ENCODE measurements at places on chromosomes 12 and 14.
A peak's percentile ranks its signal among the peaks of the same experiment; 100 is the strongest.

GRCh38 chr12:95336387-95337067 lies 118.9 kb downstream of the VEZT start:
- DNase-seq = no peak

DNA sequence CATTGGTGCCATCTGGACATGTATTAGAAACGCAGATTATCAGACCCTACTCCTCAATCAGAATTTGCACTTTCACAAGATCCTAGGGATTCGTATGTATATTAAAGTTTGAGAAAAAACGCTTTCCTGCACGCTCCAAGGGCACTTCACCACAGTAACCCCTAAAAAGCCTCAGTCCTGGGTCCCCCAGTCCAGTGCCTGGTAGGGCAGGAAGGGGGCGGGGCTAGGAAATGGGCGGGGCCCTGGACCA lies 369 bp downstream of the DEPDC4 start:
- peak; percentile 94 for DNase-seq

DNA sequence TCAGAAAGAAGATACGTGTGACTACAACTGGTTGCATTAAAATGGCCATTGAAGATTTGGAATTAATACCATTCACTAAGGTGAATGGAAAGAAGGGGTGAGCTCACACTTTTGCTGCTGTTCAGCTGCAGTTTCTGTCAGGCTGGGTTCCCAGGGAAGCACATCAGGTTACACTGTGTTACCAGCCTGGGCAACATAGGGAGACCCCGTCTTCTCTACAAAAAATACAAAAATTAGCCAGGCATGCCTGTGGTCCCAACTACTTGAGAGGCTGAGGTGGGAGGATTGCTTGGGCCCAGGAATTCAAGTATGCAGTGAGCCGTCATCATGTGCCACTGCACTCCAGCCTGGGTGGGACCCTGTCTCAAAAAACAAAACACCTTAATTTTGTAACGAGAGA lies 12.9 kb upstream of the ZCCHC8 start:
- DNase-seq = no peak

DNA sequence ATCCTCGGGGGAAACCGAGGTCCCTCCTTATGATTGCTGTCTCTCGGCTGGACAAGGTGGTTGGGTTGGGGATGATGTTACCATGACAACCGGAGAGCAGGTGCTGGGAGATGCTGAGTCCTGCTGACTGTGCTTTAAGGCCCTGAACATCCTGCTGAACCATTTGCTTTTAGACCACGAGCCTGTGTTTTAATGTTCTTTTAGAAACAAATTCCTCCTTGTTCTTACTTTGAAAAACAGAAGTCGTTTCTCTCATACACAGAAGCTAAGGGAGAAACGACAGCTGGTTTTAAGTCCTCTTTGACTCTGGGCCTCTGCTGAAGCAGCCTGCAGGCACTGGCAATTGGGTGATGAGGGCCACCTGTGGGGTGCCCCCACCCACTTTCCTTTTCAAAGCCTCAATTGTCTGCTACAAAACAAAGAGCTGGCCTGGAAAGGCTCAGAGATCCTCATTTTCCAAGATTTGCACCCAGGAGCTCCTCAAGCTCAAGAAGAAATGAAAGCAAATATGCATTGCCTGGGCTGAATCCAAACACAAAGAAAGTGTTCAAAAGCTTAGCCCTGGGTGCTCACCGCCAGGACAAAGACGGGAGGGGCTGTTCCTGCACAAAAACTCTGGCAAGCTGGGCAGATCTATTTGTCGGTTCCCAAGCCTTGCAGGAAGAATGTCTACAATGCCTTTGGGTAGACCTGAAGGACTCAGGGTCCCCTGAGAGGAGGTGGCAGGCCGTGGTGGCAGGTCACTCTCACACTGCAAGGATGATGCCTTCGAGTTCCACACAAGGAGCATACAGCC lies 90.0 kb upstream of the CLMN start:
- no peak for DNase-seq

DNA sequence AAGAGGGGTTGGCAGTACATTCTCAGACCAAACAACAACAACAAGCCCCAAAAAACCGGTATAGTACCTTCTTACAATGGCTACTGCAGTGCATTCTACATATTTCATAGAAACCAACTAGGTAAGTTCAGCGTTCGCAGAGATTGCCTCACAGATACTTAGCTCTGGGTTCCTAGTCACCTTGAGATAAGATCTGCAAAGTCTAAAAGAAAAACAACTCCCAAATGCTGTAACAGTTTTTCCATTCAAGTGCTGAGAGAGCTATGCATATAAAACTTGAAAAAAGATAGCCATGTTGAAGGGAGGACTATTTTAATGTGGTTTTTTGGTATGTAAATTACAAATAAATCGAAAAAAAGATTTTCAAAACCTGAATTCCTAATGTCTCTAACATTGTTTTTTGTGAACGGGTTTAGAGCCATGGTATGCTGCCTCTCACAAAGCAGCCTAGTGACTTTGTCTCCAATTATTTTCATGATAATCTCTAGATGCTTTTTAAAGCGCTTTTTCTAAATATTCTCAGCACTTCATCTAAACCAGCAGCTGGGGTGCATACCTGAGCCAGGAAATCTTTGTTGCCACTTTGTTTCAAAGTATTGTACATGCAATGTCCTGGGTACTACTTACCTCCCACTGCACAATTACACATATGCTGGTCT lies 56.6 kb upstream of the CRACR2A start:
- DNase-seq = no peak

GRCh38 chr14:83548061-83548839 lies 1981.7 kb upstream of the FLRT2 start:
- DNase-seq = no peak

DNA sequence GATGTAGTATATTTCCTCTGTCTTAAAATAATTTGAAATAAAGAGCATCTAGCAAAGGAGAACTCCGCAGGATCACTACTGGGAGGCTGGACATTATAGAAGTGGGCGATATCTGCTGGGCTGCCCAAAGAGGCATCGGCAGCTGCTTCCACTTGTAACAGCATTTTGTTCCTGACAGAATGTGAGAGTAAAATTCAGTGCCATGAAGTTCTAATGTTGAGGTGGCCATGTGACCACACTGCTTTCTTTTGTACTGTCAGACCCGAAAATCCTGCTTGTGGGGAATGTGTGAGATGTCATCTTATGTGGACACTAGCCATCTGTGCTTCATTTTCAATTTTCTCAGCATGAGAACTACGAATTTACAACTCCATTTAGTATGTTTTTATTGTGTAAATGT lies 151.9 kb downstream of the ACSS3 start:
- DNase-seq = no peak

DNA sequence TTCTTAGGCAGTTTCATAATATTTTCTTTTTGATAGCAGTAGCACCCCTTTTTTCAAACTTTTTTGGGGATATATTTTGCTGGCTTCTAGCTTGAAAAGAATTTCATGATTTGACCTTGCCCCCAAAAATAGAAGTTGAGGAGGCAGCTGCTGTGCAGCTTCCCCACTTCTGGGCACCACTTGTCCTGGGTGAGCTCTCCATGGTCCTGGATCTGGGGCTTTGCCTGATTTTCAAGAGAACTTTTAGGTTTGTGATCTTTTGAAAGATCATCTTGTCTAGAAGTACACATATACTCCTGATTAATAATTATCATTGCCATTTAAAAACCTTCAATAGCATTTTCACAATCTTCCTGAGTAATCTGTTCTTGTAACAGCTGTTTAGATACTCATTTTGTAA lies 271.6 kb downstream of the NPAS3 start:
- DNase-seq = no peak

GRCh38 chr12:3032770-3033538 lies 44.2 kb upstream of the TSPAN9 start:
- DNase-seq = no peak

- DNase-seq = no peak
These were observed 23.7 kb upstream of the PARP11 start for GRCh38 chr12:3896801-3897351.

GRCh38 chr12:89542912-89543592 lies 17.2 kb upstream of the POC1B start:
- DNase-seq = peak; percentile 41

DNA sequence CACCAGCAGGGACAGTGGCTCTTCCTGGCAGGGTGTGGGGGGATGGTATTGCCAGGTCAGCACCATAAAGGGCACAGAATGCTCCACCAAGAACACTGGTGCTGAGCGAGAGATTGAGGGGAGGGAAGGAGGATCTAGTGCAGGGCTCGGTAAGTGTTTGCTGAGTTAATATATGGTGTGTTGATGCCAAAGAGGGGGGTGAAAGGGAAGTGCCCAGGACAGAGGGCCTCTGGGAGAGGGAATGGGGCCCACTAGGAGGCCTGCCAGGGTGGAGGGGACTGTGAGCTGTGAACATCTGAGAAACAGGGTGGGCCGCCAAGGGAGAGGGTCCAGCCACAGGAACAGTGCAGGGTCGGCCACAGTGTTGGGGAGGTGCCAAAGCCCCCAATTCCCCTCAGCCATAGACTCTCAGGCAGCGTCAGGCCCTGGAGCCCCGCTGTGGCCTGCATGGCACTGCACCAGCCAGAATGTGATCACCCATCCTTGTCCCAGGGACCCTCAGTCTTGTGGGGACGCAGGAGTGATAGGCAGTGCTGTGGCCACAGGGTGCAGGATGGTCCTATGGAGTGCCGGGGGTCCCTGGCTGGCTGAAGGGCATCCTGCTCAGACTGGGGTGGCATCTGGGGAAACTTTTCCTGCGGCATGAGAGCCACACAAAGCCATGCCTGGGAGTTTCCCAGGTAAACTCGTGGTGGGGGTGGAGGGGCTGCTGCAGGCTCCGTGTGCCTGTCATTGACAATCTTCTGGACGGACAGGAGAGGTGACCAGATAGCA lies 11.9 kb downstream of the RIN3 start:
- no peak for DNase-seq

GRCh38 chr12:109655578-109655977 lies 58.0 kb upstream of the FAM222A start:
- DNase-seq = no peak

- no peak for DNase-seq
These were observed 72.4 kb upstream of the PPP2R5C start for GRCh38 chr14:101689039-101689501.

- no peak for DNase-seq
These were observed 7.5 kb downstream of the HOXC4 start for GRCh38 chr12:54060975-54061778.

DNA sequence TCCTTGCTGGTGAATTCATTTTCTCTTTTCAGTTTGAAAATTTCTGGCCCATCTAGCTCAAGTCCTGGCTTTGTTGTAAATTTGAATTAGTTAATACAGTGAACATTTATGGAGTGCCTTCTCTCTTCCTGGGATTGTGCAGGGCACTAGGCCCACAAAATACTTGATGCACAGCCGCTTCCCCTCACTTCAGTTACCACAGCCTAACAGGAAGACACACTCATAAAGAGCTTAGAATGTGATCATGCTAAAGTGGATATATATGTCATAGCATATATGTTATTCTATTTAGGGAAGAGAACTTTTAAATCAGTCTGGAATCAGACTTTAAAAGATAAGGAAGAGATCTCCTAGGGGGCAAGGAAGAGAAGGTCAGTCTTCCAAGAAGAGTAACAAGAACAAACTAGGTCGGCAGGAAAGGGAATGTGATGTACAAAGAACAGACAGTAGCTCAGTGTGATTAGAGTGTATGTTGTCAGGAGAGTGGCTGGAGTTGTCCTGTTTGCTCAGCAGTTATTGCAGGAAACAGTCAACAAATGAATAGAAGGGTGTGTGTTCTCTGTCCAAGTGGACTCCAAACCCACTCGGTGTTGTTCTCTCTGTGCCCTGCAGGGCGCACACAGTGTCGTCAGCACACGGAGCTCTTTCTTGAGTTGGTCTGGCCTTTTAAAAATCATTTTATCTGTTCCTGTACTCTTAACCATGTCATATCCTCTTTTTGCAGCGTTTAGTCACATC lies 74.4 kb downstream of the DAAM1 start:
- DNase-seq = no peak

- DNase-seq = no peak
These were observed 24.3 kb downstream of the ZFC3H1 start for GRCh38 chr12:71639341-71639760.

DNA sequence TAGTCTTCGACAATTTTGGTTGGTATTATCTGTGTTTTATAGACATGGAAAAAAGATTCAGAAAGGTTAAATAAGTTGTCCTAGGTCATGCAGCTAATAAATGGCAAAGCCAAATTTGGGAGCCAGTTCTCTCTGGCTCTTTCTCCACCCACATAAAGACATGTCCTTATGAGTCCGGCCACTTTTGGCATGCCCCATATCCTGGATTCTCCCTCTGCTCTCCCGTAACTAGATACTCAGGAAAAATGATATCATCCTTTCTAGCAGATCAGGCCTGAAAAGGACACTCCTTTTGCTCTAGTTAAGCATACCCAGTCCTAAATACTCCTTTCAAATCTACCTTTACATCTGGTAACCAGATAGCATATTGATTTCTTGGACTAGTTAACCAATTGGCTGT lies 64.4 kb downstream of the TTLL5 start:
- DNase-seq = no peak

- no peak for DNase-seq
These were observed 107.0 kb upstream of the CRY1 start for GRCh38 chr12:107200394-107200793.

- no peak for DNase-seq
These were observed 88.2 kb downstream of the TSPAN9 start for GRCh38 chr12:3165078-3165980.

GRCh38 chr12:18998343-18999261 lies 130.9 kb upstream of the PLEKHA5 start:
- DNase-seq = no peak

GRCh38 chr12:40164034-40164433 lies 58.2 kb upstream of the SLC2A13 start:
- no peak for DNase-seq

DNA sequence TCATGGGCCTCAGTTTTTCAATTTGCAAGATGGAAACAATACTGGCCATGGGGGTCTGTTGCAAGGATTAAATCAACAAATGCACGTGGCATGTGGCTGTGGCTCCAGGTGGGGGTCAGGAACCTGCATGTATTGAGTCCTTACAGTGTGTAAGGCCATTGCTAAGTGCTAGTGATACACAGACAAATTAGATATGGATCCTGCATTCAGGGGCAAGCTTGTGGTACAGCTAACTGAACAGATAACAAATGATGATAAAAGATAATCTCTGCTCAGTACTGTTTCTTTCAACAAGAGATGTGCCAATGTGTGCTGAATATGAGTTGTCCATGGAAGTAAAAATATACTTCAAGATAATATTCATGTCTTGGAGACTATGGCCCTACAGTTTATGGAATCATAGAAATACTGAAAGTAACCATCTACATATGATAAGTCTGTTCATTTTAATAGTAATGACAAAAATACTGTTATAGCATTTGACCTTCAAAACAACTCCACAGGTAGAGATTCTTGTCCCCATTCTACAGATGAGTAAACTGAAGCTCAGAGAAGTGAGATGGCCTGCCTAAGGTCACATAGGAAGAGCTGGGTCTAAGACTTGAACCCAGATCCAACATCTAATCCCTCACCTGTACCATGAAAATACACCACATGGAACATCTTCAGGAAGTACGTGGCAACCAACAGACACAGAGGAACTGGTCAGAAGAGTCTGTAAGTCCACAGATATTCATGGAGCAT lies 7.2 kb upstream of the WSCD2 start:
- DNase-seq = no peak

- no peak for DNase-seq
These were observed 15.8 kb upstream of the KRT7 start for GRCh38 chr12:52217223-52217622.

Measured in activated T-cell treated with anti-CD3 and anti-CD28 coated beads for 1 hour (primary cell).